NAMALWA (cell line): ENCODE measurements at places on chromosomes 16 and 17.

DNA sequence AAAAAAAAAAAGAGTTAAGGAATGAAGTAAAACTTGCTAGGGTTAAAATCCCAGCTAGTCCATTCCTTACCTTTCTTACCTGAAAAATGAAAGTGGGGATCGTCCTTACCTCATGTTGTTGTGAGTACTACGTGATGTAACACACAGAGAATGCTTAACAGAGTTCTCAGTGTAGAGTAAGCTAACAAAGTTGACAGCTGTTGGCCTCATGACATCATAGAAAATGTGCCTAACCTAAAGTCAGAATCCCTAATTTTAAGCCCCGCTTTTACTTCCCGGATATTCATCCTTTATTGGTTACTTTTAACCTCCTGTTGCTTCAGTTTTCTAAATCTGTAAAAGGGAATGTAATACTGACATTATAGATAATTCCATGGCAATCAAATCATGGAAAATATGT is 505.8 kb upstream of the HSBP1 start:
- DNase-seq: no peak

- DNase-seq: no peak
Observed at GRCh38 chr17:11330826-11331225, 89.8 kb downstream of the SHISA6 start.

- peak; percentile 53 for DNase-seq
Observed at GRCh38 chr17:13031718-13032350, 14.0 kb upstream of the ELAC2 start.

DNA sequence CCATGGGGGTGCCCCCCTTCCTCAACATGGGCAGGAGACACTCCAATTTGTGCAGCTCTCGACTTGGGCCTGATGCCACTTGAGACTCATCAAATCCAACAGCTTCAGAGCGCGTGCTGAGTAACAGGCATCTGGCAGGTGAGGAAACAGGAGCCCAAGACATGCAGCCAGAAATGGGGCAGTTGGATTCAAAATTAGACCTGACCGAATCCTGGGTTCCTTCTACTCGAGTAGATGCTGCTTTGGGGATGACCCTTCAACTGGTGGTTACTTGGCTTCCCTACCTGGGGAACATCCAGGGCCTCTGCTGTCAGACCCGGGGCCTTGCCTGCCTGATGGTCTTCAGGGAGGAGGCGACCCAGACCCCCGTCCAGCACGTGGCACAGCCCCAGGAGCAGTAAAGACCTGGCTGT is 488 bp upstream of the NTN3 start:
- DNase-seq: peak; percentile 78

DNA sequence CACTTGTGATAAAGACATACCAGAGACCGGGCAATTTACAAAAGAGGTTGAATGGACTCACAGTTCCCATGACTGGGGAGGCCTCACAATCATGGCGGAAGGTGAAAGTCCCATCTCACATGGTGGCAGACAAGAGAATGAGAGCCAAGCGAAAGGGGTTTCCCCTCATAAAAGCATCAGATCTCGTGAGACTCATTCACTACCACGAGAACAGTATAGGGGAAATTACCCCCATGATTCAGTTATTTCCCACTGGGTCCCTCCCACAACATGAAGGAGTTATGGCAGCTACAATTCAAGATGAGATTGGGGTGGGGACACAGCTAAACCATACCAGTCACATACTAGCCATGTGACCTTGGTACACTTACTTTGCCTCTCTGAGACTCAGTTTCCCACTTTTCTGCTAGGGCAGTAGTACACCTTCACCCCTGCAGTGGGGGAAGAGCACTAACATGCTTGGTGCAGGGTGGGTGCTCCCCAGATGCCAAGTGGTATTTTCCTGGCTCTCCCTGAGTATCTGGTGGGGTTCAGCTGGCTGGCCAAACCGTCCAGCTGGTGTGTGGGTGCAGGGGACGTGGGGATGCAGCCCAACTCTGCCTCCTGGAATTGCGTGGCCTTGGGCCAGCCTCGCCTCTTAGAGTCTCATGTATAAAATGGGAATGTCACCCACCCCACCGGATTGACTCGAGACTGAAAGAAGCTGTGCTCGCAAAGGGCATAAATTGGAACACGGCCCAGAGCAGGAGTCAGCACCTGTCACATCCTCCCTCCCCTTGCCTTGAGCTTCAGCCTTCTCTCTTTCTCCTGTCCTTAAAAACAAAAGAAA is 364.1 kb downstream of the CPPED1 start:
- DNase-seq: no peak

DNA sequence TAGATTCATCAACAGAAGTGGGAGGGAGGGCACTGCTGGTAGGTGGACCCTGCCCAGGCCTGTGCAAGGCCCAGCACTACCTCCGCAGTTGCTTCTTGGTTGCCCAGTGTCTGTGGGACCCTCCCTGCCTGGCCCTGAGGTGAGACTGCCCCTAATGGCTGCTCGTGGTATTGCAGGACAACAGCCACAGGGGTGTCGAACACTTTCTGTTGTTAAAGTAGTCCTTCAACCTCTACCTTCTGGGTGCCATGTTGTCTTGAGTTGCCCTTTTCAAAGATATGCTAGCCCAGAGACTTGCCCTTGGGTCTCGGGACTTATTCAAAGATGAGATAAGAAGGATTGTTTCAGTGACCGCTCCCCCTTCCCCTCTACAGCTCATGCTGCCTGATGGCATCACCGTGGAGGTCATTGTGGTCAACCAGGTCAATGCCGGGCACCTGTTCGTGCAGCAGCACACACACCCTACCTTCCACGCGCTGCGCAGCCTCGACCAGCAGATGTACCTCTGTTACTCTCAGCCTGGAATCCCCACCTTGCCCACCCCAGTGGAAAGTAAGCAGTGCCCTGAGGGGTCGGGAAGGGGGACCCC is 29.1 kb downstream of the AKAP1 start:
- peak; percentile 71 for DNase-seq

GRCh38 chr17:39792526-39793221 is 54.9 kb downstream of the GRB7 start:
- DNase-seq: no peak

DNA sequence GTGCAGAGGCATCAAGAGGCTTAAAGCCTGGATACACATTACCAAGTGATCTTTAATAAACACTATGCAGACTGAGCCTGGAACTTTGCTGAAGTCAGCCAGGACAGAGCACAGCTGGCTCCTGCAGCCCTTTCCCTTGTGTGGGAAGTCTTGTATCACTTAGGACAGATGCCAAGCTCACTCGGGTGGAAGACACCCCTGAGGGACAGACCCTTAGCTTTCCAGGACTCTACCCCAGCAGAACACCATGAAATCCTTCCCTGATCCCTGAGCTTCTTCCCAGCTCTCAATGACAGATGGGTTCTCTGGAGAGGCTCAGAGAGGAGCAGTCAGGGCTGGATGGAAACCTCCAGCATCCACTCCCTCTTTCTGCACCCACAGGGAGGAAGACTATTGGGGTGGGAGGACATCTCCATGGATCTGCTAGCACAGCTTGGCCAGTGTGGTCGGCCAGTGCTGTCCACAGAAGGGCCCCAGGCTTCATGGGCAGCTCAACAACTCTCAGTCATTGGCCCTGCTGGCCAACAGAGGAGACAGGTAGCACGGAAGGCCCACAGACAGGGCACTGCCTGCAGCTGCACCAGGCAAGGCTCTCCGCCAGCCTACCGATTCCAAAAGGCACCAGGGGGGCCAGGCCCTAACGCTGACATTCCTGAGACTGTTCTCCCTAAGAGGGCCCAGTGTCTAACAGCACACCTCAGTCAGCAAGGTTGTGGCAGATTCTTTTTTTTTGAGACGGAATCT is 15.9 kb downstream of the RAB5C start:
- no peak for DNase-seq

DNA sequence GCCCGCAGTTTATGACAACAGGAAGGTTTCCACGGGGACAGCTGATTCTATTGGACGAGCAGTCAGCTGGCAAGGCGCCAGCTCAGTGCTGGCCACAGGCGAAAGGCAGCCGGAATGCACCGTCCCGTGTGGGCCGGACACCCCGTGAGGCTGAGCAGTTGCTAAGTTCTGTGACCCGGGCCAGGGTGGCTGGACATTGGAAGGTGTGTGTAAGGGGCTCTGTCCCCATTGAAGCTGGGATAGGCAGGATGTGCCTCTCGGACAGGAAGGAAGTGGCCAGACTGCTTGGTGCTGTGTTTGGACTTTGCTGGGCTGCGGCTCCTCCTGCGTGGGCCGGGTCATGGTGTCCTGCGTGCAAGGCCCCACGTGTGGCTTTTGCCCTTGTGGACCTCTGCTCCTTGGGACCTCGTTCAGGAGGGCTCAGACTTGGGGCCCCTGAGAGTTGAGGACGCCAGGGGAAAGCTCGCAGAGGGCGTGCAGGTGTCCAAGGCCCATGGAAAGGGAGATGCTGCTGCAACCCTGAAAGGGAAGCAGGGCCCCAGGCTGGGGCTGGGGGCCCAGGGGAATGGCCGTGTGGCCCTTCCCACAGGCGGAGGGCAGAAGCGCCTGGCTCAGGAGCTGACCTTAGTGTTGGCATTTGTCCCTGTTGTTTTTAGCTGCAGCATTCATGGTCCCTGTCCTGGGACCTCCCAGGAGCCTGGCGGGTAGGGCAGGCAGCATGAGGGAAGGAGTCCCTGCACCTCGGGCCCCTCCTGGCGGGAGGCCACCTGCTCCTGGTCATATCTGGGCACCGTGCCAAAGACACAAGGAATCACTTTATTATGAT is 10.0 kb downstream of the BAIAP2 start:
- DNase-seq: no peak

- DNase-seq: no peak
Observed at GRCh38 chr17:4003131-4003500, 38.9 kb upstream of the ATP2A3 start.

- DNase-seq: no peak
Observed at GRCh38 chr16:48459167-48459566, 74.0 kb upstream of the SIAH1 start.

DNA sequence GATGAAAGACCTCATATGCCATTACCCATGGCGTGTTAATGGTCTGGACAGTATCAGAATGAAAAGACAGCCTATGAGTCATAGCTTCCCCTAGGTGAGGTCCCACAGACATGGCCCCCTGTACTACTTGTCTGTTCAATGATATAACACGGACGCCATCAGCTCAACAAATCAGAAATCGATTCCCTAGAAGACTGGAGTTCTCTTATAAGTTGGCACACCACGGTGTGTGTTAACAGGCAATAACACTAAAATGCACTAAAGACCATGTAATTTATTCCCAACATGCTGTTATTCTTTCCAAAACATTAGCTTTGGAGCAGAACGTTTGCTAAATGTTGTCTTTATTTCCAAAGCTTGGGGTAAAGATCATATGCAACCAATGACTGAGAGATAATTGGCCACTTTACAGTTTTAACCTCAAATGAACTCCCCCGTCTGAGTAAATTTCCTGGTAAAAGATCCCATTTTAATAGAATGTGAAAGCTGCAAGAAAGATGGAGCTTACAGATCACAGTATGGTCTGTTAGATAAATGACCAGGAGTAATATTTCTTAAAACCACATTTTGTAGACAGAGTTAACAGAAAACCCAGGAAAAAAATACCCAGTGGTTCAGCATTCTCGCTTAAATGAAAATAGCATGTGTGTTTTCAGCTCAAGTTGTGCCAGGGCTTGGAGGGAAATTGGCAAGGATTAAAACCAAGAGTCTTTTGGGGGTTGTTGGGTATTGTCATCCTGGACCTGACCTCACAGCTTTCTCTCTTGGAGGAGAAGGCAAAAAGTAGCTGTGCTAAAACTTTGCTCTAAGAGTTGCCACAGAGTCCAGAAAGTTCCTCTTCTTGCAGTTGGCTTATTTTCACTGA is 65.9 kb downstream of the PCTP start:
- no peak for DNase-seq

- DNase-seq: no peak
Observed at GRCh38 chr16:48497932-48498768, 111.8 kb downstream of the N4BP1 start.

GRCh38 chr16:28098959-28099945 is 35.7 kb upstream of the GSG1L start:
- no peak for DNase-seq

DNA sequence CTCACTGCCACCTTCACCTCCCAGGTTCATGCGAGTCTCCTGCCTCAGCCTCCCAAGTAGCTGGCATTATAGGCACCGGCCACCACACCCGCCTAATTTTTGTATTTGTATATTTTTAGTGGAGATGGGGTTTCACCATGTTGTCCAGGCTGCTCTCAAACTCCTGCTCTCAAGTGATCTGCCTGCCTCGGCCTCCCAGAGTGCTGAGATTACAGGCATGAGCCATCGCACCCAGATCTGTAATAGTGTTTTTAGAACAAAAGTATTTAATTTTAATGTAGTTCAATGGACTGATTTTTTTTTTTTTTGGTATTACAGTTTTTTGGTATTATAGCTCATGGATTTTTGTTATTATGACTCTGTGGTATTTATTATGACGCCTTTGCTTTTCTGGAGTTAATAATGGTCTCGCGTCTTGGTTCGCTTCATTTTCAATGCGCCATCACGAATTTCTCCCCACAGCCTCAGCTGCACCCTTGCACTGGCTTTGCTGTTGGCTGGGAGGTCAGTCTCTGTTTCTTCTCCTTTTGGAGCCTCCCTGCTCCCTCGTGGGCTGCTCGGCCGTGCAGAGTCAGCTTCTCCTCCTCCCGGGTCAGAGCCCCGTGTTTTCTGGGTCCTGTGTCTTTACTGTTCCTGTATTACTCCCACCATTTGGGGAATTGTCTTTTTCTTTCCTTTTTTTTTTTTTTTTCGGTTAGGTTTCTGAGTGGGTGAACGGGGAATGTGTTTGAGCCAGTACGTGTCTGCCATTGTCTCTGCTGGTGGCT is 27.2 kb downstream of the BAIAP2 start:
- no peak for DNase-seq

- DNase-seq: no peak
Observed at GRCh38 chr17:27915709-27916108, 22.5 kb upstream of the LYRM9 start.

DNA sequence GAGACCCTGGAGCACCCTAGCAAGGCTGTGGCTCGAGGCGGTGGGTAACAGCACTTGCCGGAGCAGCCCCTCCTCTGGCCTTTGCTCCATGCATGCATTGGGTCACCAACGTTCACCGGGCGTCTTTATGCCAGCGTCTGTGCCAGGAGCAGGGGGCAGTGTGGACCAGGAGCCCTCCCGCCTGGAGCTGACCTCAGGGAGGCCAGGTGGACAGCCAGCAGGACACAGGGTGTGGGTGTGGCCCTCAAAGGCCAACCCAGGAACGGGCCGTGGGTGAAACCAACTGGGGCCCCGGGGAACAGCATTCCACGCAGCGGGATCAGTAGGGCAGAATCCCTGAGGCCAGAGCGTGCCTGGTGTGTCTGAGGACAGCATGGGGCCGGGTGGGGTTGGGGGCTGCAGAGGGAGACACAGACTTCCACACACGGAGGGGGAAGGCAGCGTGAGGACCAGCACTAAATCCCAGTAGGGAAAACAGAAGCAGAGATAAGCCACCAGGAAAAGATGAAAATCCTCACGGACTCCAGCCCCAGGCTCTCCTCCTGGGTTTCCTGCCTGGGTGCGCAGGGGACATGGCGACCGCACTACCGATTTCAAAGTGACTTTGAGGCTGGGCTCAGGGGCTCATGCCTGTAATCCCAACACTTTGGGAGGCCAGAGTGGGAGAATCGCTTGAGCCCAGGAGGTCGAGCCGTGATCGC is 2.9 kb upstream of the CD7 start:
- DNase-seq: no peak

DNA sequence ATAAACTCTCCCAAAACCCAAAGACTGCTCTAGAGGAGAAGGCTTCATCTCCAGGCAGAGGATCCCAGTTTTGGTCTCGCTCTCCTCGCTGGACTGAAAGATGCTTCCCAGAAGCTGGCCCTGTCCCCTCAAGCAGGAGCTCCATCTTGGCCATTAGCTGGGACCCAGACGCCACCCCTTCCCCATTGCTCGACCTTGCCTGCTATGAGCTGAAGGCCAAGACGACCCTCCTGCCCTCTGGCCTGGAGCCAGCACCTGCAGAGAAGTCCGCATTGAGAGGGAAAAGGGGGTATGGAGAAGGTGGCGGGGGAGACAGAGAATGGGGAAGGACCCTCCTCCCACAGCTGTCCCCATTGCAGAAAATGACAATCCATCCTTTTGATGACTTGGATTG is 3.6 kb upstream of the RCVRN start:
- no peak for DNase-seq
